ENCODE measurements at places on chromosomes 13 and 19. TPM values are rescaled to one million over a fixed set of nuclear protein-coding genes. Genes with fewer than 3 reads are reported as not detected.
A peak's percentile ranks its signal among the peaks of the same experiment; 100 is the strongest.

DNA sequence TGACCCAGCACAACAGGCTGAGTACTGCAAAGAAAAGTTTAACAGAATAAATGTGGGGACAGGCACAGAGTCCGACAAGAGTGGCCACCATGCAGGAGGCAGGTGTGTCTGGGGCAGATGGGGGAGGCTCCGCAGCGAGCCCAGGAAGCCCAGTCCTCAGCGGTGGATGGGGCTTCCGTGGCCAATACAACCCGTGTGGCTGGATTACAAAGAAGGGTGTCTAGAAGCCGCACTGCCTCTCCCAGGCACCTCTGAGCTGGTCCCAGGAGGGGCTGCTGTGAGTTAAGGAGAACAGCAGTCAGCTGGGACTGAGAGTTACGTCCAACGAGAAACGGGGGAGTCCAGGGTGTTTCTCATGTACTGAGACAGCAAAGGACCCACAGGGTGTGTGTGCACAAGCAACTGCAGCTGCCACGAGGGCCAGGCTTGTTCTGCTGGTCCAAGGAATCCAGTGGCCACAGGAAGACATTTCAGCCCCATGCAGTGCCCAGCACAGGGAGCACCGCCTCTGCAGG, 70.2 kb downstream of the SPACA7 start:
- no peak for ATAC-seq

DNA sequence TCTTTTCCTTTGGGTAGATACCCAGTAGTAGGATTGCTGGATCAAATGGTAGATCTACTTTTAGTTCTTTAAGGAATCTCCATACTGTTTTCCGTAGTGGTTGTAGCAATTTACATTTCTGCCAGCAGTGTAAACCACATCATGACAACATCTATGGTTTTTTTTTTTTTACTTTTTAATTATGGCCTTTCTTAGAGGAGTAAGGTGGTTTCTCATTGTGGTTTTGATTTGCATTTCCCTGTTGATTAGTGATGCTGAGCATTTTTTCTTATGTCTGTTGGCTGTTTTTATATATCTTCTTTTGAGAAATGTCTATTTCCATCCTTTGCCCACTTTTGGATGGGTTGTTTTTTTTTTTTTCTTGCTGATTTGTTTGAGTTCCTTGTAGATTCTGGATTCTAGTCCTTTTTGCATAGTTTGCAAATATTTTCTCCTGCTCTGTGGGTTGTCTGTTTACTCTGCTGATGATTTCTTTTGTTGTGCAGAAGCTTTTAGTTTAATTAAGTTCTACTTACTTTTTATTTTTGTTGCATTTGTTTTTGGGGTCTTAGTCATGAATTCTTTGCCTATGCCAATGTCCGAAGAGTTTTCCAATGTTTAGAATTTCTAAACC, 38.8 kb downstream of the TDRD3 start:
- ATAC-seq, result no peak

DNA sequence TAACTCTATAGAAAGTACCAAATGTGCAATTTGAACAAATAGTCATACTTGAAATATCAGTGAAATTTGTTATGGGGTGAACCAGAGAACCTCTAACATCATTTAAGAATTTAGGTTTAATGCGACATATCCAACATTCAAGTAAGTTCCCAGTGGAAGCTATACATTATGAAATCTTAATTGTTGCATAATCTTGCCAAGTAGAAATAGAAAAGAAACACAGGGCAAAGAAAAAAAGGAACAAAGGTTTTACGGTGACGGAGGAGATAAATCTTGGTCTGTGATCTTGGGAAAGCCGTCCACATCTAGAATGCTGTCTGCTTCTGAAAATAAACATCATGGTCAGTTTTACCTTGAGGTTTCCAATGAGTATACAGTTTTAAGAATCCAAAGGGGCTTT, 445.7 kb downstream of the RFC3 start:
- ATAC-seq, result no peak

GRCh38 chr19:30552593-30552992, 180.4 kb downstream of the ZNF536 start:
- no peak for ATAC-seq

GRCh38 chr13:93903909-93904308, 575.6 kb downstream of the DCT start:
- no peak for ATAC-seq

GRCh38 chr13:73336773-73337172, 278.0 kb downstream of the KLF5 start:
- peak; percentile 27 for ATAC-seq

Gene CEACAM16
- not detected for total RNA-seq

Gene TSHZ3
- total RNA-seq, result 1.6 TPM

Gene PRR19
- total RNA-seq, result 0.84 TPM

Gene BCAM
- total RNA-seq, result 13.3 TPM

Gene FUT1
- total RNA-seq, result 6.1 TPM

Gene LGI4
- total RNA-seq, result 1.4 TPM
